ENCODE measurements at places on chromosomes 3 and 15.
A peak's percentile ranks its signal among the peaks of the same experiment; 100 is the strongest.

GRCh38 chr3:155185631-155186071, 105.5 kb downstream of the MME start:
- no peak for DNase-seq

DNA sequence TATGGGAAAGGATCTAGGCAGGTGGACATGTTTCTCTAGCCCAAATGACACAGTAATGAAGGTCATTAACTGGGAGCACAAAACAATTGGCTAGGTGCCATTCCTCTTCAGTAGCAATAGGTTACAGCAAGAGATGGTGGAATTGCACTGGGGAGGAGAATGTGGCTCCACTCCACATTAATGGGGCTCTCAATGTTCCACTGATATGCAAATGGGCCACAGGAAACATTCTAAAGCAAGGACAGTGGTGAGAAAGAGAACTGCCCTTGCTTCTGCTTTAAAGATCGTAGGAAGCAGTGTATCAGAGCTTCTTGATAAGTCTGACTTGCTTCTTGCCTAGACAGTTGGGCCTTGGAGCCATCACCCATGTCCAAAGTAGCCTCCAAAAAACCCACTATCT, 271.4 kb upstream of the PPP2R3A start:
- no peak for DNase-seq

DNA sequence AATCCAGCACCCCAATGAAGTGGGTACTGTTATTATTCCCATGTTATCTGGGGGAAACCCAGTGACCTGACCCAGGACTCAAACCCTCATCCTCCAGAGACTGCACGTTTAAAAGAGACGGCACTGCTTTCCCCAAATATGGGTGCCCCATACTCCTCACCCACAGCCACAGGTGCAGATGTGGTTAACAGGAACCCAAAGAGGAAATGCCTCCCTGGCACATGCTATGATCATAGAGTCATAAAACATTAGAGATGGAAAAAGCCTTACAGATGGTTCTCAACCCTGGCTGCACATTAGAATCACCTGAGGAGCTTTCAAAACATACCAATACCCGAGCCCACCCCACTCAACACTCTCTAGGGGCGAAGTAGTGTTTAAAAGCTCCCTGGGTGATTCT, 111.5 kb downstream of the SEMA5B start:
- DNase-seq: no peak

- DNase-seq: no peak
Measured at GRCh38 chr3:27479806-27480543, 4.2 kb downstream of the SLC4A7 start.

DNA sequence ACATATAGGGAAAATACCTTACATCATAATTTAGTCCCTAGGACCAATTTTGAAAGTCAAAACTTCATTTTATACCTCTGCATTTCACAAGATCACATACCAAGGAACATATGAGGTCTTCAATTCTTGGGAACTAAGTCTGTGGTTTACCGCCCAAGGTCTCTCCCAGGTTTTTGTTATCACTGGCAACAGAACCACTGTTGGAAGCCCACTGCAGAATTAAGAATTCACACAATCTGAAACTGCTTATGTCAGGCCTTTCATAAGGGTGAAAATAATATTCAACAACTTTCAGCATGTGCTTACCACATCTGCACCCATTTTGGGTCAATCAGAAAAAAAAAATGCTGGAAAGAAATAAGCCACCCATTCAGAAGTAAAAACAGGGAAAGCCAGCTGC, 107.2 kb upstream of the MME start:
- no peak for DNase-seq

- DNase-seq: no peak
Measured at GRCh38 chr3:157123621-157124020, 36.3 kb downstream of the CCNL1 start.

DNA sequence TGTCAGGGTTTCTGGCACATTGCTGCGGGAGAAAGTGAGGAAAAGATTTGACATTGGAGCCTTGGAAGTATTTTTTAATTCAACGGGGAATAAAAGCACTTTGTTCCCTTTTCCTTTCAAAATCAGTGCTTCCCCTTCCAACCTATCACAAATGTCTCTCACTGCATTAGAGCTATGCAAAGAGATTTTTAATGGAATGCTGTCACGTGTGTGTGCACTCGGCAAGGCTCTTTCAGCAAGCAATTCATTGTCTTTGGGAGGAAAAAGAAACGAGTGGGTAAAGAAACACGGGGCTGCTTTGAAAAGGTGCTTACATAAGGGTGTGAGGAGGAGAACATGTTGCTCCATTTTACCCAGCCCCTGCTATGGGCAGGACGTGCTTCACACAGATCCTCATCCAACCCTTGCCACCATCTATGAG, 490.4 kb upstream of the PROK2 start:
- DNase-seq: no peak

DNA sequence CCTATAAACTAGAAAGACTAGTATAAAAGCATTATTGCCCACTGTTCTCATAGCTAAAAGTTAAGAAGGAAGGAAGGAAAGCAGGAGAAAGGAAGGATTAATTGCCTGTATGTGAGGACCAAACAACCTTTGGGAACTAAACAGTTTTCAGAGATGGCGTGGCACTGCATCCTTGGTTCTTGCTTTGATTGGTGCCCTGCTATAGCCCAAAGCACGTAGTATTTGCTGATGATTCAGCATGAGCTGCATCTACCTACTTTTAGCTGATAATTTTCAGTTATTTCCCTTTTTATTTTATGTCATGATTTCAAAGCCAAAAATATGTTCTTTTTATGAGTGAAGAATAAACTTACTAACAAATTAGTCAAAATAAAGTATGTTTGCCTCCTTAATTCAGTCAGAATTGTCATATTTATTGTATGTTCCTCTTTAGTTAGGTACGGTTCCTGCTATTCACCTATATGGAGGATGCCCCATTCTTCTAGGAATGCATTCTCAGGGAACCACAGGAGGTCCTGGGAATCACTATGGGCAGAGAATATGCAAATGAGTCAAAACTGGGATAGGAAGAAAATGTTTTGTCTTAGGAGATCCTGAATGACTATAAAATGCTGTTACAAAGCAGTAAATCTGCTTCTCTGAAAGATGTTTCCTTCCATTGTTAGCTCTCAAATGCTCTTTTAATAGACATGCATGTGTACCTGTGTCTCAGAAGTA, 65.4 kb upstream of the THSD4 start:
- DNase-seq: no peak

DNA sequence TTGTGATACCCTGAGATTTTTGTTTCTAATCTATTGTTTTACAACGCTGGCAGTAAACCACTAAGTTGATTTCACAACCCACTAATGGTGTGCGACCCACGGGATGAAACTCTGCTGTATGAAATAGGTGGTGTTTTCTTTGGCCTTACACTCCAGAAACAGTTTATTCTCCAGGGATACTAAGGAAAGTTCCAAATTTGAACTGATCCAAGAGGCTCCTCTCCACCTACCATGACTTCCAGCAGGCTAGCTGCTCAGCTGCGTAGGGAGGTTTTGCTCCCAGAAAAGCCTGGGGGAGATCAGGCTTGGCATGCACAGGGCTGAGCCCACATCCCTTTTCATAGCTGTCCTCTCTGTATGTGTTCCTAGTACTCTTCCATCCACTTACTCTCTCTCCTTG, 71.5 kb downstream of the FAM174B start:
- DNase-seq: no peak

GRCh38 chr3:122004991-122005565, 17.0 kb downstream of the ILDR1 start:
- DNase-seq: peak; percentile 5

DNA sequence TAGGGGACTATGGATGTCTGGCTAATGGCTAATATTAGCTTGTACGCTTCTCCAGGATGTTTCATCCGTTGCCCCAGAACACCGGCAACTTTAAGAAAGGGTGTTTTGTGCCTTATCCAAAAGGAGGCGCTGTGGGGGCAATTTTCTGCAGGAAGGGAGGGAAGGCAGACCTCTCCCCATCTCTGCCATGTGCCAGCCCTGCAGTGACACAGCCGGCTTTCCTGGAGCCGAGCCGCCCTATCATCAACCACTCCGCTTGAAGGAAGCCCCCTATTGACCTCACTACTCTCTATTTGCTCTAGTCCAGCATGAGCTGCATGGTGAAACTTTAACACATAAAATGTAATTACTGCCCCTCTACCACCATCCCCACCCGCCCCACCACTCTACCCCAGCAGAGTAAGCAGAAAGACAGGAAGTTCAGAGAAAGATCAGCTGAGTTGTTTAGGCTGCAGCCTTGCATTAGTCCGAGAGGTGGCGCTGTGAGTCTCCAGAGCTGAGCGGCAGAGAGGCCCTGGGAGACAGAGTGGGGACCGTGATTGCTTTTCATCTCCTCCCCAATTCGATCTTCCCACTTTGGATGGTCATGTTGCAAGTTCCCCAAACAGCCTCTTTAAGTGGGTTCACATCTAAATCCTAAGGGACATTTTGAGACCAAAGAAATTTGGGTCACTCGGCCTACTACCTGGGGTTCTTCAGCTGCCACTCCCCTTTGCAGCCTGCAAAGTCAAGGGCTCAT, 24.5 kb upstream of the RAD18 start:
- peak; percentile 60 for DNase-seq

DNA sequence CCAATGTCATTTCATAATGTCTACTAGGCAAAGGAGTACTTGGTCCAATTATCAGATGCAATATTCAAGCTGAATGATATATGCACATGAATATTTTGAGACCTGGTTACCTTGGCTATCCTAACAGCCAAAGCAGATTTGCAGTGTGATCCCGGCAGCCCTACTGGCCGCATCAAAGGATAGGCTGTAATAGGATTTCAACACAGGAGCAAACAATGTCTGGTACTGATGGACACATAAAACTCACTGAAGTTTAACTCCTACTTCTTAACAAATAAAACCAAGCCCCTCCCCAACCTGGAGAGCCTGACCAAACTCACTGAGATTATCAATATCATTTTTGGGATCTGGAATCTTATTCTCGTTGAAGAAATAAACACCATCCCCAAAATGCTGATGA, 130.2 kb downstream of the FOXP1 start:
- no peak for DNase-seq

DNA sequence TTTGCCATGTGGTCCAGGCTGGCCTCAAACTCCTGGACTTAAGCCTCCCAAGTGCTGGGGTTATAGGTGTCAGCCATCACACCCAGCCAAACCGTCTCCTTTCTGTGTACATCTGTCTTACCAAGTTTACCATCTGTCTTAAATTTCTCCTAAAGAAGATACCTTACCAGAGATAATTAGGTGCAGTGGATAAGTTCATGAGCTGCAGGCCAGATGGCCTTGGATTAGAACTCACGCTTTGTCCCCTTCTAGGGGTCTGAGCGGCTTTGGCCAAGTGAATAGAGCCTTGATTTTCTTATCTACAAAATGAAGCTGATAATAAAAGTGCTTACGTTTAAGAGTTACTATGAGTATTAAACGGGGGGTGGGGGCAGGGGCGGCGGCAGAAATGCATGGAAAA, 103.9 kb downstream of the SUCLG2 start:
- no peak for DNase-seq

DNA sequence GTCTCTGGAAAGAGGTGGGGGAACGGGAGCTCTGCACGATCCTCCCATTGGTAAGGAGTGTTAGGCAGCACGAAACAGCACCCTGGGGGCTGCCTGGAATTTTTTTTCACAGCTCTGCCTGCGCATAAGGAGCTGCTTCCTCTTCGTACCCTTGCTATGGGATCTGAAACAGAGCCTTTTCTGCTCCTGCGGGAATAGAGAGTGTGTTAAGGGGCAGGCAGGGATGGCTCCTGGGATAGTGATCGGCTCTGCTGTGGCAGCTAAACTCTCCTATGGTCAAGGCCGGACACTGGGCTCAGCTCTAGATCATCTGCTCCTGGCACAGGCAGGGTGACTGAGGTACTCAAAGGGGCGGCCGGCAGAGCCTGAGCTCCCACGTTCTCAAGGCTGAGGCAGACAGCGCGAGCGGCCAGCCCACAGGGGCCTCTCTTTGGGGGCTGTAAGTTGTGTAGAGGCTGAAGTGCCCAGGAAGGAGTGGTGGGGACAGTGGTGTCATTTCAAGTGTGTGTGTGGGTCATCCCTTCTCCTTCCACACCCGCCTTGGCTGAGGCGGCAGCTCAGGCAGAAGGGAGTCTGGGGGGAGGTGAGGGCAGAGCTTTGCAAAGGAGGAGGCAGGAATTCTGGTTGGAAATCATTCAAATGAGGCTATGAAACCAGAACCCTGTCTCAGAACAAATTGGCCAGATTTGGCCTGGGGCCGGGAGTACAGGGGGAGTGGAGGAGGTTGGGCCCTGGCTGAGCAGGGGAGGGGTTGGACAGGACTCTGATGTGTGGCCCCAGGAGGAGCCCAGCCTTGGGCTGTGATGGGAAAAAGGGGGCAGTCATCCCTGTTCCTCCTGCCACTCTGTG, 31.0 kb downstream of the EPHB3 start:
- no peak for DNase-seq

GRCh38 chr3:9207116-9207763, 42.2 kb downstream of the SRGAP3 start:
- no peak for DNase-seq

DNA sequence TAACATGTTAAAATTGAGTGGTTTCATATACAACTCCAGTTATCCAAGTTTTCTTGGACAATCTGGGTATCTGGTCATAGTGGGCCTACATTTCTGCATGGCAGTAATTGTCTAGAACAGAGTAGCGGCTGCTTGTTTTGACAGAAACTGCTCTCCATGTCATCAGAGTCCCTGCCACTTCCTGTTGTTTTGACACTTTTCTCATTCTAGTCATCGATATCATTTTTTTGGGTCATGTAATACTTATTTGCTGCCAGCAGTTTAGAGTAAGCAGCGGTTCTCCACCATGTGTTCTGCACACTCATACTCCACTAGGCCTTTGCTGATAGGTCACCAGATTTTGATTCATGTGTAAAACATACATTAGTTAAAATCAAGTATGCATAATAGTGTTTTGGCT, 81.5 kb downstream of the SLC25A26 start:
- DNase-seq: no peak

DNA sequence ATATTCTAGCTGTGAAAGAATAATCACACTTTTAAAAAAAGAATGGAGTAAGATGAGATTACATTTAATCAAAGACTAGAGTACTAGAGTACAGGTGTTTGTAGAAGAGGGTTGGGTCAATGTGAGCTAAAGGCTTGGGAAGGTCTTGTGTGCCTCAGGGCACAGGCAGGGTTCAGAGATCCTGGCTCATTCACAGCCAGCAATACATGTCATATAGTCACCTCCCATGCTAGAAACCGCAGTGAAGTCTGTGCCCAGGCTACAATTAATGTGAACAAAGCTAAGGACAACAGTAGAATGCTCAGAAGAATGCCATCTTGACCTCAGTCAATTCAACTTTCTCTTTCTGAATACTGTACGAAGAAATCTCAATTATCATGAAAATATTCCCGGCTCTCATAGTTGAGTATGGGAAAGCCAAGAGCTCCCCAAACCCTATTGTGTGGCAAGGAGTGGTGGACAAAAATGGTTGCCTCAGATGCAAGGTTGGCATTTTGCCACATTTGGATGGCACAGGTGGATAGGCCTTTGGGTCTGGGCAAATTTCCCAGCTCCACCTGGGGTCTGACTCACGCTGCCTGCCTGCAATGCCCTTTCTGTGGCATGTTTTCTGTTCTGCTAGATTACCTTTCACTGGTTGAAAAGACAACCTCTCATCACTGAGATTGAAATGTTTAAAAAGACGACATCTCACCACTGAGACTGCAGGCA, 70.2 kb downstream of the NMD3 start:
- DNase-seq: no peak
